Hepatocyte (in vitro differentiated cells): ENCODE measurements at places on chromosomes 4 and X. TPM values are rescaled to one million over a fixed set of nuclear protein-coding genes. Genes with fewer than 3 reads are reported as not detected.
A peak's percentile ranks its signal among the peaks of the same experiment; 100 is the strongest.

DNA sequence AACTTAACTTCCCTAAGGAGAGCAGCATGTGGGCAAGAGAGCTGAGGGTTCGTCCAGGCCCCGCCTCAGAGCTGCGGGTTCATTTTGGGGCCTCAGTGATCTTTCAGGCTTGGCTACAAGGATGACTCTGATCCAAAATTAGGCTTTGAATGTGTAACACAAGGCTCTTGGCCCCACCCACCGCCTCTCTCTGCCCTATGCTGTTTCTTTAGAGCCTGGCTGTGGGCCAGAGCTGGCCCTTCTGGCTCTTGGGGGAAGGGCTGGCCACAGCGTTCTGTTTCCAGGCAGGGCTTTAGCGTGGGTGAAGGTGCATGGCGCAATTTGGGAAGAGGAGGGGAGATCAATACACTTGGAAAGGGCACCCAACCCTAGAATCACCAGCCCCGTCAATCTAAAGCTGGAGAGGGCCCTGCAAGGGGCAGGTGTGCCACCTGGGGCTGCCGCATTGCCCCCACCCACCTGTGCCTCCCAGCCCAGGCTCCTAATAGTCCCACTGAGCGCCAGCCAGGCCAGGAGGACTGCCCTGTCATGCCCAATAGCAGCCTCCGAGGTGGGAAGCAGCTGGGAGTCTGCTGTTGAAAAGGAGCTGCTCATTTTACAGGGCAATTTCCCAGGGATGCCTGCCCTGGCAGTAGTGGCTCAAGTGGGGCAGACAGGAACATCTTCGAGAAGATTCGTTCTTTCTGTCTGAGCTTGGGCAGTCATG is 84.5 kb upstream of the MAML3 start:
- H3K4me3 ChIP-seq = no peak overlapping the region
- peak overlapping the region; percentile 87 for H3K27ac ChIP-seq
- peaks cover 36% of the 10 kb centered on the region for H3K4me1 ChIP-seq
- DNase-seq = peak; percentile 67
- no peaks in the 10 kb centered on the region for H3K27me3 ChIP-seq
- no peaks in the 10 kb centered on the region for H3K36me3 ChIP-seq

DNA sequence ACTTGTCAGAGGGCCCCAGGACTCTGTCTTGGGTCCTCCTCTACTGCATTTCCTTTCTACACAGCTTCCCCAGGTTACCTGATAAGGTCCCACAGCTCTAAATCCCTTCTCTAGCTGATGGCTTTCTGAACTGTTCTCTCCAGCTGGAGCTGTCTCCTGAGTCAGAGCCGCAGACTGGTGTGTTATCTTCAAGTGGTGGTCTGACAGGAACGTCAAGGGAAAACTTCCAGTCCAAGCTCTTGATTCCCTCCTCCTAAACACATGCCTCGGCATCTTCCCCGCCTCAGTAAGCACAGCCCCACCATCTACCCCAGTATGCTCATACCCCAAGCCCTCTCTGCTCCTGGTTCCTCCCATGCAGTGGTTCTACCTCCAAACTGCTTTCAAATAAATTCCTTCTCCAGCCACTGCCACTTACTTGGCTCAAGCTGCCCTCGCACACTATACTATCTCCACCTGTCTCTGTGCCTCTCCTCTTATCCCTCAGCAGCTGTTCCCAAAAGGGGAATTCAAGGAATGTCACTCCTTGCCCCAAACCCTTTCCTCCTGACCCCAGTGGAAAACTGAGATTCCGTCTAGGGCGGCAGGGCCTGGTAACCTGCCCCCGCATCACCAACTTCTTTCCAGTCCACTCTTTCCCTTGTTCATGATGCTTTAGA is 17.2 kb upstream of the CENPU start:
- no peaks in the 10 kb centered on the region for H3K27me3 ChIP-seq
- peak; percentile 27 for DNase-seq
- H3K27ac ChIP-seq = peak overlapping the region; percentile 53
- H3K4me3 ChIP-seq = no peak overlapping the region
- peaks cover 3% of the 10 kb centered on the region for H3K36me3 ChIP-seq
- peaks cover 32% of the 10 kb centered on the region for H3K4me1 ChIP-seq

GRCh38 chr4:99645638-99646037 is 12.0 kb downstream of the C4orf54 start:
- peaks cover 10% of the 10 kb centered on the region for H3K4me1 ChIP-seq
- no peak overlapping the region for H3K4me3 ChIP-seq
- no peak overlapping the region for H3K27ac ChIP-seq
- no peaks in the 10 kb centered on the region for H3K27me3 ChIP-seq

Gene ANKRD50
- polyA plus RNA-seq = 6.7 and 7.3 TPM in 2 replicates

Gene PCSK1N
- 97.0 and 97.7 TPM in 2 replicates for polyA plus RNA-seq
